ENCODE measurements at places on chromosomes 4 and X.

DNA sequence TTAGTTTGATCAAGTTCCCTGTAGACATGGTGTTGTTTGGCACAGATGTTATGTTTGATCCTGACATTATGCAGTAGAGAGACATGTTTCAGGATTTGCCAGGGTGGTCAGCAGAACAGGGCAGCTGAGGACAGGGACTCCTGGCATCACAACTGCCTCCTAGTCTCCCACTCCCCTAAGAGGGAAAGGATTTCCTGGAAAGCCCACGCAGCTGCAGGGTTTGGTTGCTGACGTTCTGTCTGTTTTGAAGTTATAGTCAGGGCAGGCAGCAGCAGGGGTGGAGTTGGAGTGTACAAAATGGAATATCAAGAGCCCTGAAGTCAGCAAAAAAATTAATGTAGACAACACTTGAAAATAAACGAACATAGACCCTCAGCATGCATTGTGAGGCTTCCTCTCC is 125.4 kb downstream of the CPE start:
- DNase-seq, result no peak

- DNase-seq, result no peak
These were observed 268.6 kb upstream of the VCX start for GRCh38 chrX:7574325-7574724.

DNA sequence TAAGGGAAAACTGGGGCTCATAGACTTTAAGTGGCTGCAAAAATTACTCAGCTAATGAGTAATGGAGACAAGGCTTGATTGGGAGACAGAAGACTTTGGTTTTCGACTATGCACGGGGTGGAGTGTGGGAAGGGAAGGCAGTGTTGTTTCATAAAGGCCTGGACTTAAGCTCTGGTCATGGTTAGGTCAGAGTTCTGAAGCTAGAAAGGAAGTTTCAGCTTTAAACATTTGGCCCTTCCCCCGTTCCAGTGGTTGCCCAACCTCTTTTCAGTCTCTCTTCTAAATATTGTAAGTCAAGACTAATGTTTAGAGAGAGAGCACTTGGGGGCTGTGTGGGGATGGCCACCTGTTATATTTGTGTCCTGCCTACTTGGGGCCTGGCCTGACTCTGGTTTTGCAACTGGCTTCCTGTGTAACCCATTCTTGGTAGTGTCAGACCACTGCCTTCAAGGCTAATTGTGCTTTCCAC is 21.0 kb downstream of the MSN start:
- no peak for DNase-seq

DNA sequence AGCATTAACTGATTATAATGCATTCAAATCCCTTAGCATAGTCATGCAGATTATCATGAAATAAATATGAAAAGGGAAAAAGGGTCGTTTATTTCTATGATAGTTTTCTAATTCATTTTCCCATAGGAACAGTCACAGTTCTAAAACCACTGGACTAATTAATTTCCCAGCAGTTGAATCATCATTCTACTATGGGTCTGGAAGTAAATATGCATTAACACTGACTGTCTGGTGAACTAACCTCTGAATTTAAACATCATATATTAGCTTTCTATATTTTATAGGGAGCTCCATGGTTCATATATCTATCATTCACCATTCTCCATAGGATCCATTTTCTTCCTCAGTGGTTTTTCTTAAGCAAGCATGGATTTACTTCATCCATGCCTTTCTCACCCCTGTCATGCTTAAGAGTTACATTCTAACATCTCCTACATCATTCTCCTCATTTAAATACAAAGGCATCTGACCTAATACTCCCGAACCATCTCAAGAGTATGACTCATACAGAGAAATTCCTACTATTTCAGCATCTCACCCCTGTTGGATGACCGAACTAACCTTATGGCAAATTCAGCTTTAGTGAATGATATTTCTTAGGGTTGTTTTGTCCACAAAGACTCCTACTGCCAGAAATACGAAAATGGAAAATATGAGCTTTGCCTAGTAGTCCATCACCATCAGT is 198.7 kb upstream of the ADAMTS3 start:
- DNase-seq, result no peak

- no peak for DNase-seq
These were observed 37.7 kb upstream of the MAGED1 start for GRCh38 chrX:51855698-51856097.

GRCh38 chr4:19514276-19515070 is 737.2 kb upstream of the SLIT2 start:
- DNase-seq, result no peak

DNA sequence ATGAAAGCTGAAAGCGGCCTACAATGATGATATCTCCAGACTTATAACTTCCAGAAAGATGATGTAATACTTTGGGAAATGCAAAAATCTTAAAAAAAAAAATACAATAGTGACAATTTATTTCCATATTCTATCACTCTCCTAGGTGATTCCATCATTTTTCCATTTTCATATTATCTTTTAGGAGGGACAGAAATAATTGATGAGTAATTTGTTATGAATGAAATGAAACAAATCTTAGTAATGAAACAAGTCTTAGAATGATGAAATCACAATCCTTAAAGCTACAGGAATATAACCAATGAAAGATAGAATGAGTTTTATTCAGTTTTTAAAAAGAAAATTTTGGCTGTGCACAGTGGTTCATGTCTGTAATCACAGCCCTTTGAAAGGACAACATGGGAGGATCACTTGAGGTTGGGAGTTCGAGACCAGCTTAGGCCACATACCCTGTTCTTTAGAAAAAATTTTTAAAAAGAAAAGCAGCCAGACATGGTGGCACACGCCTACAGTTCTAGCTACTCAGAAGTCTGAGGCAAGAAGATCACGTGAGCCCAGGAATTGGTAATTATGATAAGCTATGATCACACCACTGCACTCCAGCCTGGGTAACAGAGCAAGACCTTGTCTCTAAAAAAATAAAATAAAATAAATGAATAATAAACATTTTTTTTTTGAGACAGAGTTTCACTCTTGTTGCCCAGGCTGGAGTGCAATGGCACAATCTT is 21.7 kb downstream of the CLOCK start:
- no peak for DNase-seq

GRCh38 chrX:1466971-1467561 is 14.4 kb upstream of the ASMTL start:
- DNase-seq, result peak; percentile 55

DNA sequence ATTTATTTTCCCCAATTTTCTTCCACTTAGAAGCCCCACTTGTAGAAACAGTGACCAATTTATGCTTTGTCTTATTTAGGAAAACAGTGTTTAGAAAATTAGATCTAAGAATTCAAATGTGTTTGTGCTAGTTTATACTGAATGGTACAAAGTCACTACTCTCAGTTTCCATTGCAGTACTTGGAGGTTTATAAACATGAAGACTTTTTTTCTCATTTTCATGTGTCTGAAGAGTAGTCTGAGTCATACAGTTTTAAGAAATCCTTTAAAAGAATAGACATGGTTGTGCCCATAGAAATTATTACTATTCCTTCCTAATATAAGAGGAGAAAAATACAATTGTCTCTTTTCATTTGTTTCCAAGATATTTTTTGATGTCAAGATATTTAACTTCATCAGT is 458.7 kb downstream of the NAF1 start:
- no peak for DNase-seq

DNA sequence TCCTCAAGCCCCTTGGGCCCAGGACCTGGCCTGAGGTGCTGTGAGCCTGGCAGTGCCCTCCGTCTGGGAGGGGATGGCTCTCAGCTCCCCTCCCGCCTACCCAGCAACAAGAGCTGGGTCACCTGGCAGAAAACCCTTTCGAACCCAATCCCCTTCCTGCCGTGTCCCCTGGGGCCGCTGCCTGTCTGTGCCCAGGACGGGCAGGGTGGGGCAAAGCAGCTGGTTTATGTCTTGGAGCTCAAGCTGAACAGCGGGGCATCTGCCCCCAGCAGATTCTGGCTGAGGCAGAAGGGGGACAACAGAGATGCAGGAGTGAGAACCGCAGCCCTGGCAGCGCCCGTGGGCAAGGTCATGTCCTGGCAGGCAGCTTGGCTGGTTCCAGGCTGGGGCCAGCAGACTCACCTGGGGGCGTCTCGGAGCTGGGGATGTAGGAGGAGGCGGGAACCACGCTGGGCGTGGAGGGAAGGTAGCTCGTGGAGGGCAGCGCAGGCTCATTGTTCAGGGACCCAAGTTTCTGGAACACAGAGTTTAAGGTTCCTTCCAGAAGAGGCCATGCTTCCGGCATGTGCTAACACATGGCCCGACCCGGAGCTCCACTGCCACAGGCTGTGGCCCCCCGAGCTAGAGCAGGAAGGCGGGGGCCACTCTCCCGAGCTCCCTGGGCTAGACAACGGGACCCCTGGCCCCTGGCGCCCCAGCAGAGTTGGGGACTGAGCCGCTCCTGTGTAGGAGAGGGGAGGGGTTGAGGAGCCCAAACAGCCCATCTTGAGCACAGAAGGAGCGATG is 24.2 kb downstream of the NELFA start:
- no peak for DNase-seq

GRCh38 chrX:122238801-122239200 is 945.3 kb upstream of the GRIA3 start:
- no peak for DNase-seq

GRCh38 chrX:153401133-153401764 is at the start of gene PNMA6E:
PNMA6E (minus strand) TSS chrX:153401350; CDS start chrX:153398849, 2,501 bp downstream.
- DNase-seq, result no peak

- no peak for DNase-seq
These were observed 30.6 kb upstream of the SCML1 start for GRCh38 chrX:17706676-17707075.

- no peak for DNase-seq
These were observed 14.7 kb downstream of the FTSJ1 start for GRCh38 chrX:48490661-48491060.

- no peak for DNase-seq
These were observed 320.1 kb downstream of the CFAP299 start for GRCh38 chr4:80655662-80656061.

- DNase-seq, result no peak
These were observed 21.8 kb upstream of the AREG start for GRCh38 chr4:74423104-74423503.

- DNase-seq, result no peak
These were observed 91.6 kb downstream of the TSPAN7 start for GRCh38 chrX:38652934-38653442.

DNA sequence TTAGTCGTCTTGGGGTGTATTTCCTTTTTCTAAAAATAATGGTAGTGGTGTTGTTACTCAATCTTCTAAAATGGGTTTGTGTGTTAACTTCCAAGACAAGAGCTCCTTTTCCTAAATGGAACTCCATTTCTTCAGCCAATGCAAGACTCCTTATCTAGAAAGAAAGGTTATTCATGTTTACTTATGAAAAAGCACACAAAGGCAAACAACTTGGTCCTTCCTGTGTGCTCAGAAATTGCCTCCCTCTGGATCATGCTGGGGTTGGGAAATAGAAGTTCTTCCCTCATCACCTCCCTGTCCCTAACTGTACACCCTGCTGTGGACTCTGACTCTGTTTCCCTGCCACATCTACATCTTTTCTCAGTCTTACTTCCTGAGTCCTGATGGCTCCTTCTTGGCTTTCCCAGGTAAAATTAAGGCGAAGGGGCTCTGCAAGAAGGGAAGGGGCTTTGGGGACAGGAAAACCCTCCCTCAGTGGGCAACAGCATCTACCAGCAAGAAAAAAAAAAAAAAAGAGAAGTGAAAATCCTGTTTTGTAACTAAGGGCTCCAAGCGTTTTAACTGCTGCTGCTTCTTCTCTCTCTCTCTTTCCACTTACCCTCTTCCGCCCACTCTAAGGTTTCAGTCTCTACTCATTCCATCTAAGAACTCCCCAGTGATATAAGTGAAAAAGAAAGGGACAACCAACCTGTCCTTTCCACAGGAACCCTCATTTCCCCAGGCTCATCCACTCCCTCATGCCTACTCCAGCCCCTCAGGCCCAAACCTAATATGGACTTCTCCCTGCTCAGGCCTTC is 19.8 kb upstream of the TASL start:
- DNase-seq, result no peak

- no peak for DNase-seq
These were observed 87.2 kb downstream of the GPR174 start for GRCh38 chrX:79231662-79232061.

DNA sequence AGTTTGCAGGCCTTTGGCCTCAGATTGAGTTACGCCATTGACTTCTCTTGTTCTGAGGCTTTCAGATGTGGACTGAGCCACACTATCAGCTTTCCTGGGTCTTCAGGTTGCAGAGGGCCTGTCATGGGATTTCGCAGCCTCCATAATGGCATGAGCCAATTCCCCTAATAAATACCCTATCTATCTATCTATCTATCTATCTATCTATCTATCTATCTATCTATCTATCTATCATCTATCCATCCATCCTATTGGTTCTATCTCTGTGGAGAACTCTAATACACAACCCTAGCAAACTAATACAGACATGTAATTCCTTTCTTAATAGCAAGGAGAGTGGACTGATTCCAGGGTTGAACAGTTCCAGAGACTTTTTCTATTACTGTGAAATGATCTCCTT is 9.5 kb upstream of the STIM2 start:
- DNase-seq, result no peak

- no peak for DNase-seq
These were observed 460.8 kb downstream of the SLITRK2 start for GRCh38 chrX:146278381-146278780.

- DNase-seq, result peak; percentile 34
These were observed 11.0 kb downstream of the SUPT20HL1 start for GRCh38 chrX:24371391-24371972.

- DNase-seq, result no peak
These were observed 25.9 kb upstream of the ADRA2C start for GRCh38 chr4:3740256-3740655.

DNA sequence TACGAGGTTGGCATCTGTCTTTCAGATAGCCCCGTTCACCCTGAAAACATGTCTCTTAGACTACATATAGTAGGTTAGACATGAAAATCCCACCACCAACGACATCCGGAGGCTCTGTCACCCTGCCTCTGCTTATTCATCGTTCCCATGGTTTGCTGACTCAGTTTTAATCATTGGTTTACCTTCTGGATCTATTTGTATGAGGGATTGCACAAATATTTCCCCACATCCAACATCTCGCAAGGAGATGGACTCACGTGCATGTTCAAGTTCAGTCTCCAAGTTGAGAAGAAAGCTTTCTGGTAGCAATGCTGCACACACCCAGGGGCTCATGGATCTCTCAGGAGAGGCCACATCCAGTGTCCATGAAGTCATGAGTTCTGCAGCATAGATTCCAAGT is 10.8 kb downstream of the CETN2 start:
- no peak for DNase-seq

GRCh38 chr4:89737888-89738287 is 99.1 kb downstream of the SNCA start:
- DNase-seq, result no peak

- DNase-seq, result no peak
These were observed 6.2 kb downstream of the CSF2RA start for GRCh38 chrX:1274786-1275185.

GRCh38 chr4:18022572-18023050 is 1.1 kb upstream of the LCORL start:
- DNase-seq, result no peak
